ENCODE measurements at places on chromosomes 6 and 20.

GRCh38 chr6:72789145-72789544 lies 167.3 kb downstream of the KCNQ5 start:
- DNase-seq = no peak

- DNase-seq = no peak
These were observed 290.5 kb downstream of the BTBD9 start for GRCh38 chr6:38349221-38349620.

DNA sequence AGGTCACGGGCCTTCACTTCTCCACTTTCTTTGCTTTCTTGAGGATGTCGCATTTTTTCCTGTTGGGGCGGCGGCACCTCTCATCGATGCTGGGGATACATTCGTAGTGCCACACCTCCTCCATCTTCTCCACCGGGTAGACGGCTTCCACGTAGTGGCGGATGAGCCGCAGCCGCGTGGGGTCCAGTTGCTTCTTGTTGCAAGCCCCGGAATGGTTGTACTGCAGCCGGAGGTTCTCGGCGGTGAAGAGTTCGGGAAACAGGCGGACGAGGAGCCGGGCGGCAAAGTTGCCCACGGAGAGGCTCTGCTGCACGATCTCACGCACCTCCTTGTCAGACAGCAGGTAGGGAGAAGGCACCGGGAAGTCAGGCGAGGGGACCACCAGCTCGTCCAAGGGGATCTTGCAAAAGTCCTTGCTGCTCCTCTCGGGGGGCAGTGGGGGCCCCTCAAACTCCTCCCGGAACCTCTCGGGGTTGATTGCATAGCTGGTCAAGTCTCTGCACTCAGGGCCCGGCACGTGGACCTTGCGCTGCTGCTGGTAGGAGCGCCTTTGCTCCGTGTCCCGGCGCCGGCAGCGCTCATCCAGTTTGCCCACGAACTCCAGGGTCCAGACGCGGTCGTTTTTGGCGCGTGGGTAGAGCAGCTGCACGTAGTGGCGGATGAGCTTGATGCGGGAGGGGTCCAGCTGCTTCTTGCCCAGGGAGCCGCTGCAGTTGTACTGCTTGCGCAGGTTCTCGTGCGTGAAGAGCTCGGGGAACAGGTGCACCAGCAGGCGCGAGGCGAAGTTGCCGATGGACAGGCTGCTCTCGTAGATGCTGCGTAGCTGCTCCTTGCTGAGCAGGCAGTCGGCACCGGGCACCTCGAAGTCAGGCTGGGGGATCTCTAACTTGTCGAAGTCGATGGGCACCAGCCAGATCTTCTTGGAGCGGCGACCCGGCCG lies 41.0 kb downstream of the MTRES1 start:
- DNase-seq = no peak

- no peak for DNase-seq
These were observed 13.1 kb downstream of the FUCA2 start for GRCh38 chr6:143498428-143498827.

DNA sequence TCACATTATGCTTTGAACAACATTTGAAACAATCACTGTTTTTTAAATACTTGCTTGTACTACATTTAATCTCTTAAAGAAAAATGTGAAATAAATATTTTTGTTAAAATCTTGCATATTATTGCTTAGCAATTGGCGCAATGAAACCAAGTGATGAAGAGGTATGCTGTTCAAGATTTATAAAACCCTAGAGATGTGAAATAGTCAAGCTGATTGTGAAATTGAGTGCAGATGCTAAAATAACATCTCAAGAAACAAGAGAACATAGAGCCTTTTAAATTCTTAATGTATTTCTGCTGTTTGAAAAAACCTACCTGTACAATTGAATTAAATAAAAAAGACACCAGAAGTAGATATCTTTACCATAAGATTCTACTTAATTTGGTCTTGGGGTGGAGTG lies 179.2 kb upstream of the MCHR2 start:
- DNase-seq = peak; percentile 38

GRCh38 chr6:36946526-36946925 lies 8.0 kb upstream of the PI16 start:
- DNase-seq = no peak

- DNase-seq = no peak
These were observed 3.7 kb downstream of the COX4I2 start for GRCh38 chr20:31641391-31641790.

DNA sequence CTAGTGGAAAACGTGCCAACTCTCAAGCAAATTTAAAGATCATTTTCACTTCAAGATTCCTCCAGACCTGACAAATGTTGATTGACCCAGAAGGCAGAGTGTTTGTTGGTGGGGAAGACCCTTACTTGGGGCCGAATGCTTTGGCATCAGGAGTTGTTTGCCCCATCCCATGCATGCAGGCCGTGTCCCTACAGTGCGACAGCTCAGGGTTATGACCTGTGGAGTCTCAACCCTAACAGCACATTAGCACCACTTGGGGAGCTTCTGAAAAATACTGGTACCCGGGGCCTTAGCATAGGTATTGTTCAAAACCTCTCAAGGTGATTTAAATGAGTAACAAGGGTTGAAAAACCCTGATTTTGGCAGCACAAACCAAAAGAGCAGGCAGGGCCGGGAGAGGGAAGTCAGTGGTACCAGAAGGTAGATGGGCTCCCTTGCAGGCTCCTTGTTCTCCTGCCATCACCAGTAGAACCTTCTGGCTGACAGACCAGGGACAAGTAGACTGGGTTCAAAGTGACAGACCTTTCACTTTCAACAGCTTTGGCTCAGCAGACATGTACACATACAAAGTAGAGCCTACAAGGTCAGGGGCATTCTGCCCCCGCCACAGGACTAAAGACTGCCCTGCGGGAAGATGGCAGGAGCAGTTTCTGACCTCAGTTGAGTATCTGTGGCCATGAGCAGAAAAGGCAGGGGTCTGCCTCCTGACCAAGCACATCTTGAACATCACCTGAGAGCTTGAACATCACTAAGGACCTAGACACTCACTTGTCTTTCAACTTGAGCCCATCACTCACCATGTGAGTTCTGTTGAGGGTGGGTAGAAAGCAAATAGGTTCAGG lies 39.6 kb downstream of the PLCG1 start:
- DNase-seq = no peak

GRCh38 chr6:148944608-148945007 lies 197.8 kb downstream of the UST start:
- no peak for DNase-seq

DNA sequence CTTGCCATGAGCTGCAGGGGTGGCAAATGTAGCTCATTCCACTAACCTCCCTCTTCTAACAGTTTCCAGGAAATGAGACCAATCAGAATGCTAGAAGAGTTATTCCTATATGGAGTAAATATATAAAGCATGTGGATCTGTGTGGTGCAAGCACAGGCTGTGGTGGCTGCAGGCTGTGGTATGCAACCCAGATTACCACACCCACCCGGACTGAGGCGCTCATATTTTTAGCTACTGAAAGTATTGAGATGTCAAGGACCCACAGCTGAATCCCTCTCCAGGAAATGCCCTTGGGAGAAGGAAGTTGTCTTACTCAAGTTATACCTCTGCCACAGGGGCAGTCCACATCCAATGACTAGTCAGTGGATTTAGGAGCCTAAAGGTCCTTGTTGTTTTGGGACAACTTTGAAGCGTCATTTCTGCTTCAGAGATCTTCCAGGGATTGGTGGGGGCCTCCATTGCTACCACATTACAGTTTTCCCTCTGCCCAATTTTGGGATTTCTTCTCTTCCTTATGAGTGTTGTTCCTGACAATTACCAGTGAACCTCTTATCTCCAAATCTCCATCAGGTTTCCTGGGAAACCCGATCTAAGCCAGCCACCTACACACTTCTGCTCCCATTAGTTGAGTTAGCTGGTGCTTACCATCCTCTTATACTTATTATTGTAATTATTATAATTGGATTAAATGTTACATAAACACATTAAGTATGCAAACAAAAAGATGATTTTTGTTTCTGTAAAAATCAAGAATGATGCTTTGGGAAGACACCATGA lies 12.1 kb upstream of the REPS1 start:
- DNase-seq = peak; percentile 58

- DNase-seq = no peak
These were observed 41.5 kb downstream of the B4GALT5 start for GRCh38 chr20:49672096-49672664.

- no peak for DNase-seq
These were observed 1065.7 kb upstream of the MANEA start for GRCh38 chr6:94511502-94512088.

DNA sequence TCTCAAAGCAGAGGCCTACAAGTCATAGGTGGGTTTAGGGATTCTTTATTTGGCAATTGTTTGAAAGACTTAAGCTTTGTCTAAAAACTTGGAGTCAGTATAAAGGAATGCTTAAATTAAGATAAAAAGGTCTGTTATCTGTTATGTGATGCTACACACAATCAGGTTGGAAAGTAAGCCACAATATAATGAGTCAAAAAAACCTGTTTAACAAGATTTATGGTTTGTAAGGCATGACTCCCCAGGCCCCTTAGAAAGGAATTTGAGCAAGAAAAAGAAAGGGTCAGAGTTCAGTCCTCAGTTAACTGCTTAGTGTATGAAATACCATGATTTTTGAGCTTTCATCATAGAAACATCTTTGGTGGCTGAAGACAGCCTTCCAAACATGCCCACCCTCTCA lies 66.8 kb upstream of the HMGN3 start:
- DNase-seq = no peak

- peak; percentile 62 for DNase-seq
These were observed 95.1 kb downstream of the LIN28B start for GRCh38 chr6:105051941-105052471.

DNA sequence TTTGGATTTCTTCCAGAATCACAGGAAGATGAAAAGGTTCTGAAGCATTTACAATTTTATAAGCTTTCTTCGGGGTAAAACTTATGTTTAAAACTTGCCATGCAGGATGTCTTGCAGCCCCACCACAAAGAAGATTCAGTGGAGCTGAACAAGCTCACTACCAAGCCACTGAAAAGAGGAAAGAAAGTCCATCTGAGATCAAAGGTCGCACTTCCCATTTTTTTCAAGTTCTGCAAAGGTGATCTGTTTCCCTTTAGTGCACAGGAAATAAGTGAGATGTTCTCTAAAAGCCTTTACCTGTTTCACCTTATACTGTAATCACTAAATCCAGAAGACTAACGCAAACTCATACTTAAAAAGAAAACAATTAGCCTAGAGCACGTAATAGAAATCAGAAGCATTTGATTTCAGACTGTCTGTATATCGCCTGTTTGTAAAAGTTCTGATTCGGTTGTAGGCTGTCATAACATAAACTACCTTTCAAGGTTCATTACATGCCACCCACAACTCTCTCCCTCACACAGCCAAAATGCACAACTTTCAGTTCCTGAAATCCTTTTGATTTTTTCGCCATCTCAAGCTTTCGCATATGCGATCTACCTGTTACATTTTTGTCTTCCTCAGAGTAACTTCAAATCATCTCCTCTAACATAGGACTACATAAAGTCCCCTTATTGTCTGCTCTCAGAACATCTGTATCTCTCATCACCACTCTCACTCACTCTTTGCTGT lies 1.8 kb downstream of the ECHDC1 start:
- DNase-seq = no peak

DNA sequence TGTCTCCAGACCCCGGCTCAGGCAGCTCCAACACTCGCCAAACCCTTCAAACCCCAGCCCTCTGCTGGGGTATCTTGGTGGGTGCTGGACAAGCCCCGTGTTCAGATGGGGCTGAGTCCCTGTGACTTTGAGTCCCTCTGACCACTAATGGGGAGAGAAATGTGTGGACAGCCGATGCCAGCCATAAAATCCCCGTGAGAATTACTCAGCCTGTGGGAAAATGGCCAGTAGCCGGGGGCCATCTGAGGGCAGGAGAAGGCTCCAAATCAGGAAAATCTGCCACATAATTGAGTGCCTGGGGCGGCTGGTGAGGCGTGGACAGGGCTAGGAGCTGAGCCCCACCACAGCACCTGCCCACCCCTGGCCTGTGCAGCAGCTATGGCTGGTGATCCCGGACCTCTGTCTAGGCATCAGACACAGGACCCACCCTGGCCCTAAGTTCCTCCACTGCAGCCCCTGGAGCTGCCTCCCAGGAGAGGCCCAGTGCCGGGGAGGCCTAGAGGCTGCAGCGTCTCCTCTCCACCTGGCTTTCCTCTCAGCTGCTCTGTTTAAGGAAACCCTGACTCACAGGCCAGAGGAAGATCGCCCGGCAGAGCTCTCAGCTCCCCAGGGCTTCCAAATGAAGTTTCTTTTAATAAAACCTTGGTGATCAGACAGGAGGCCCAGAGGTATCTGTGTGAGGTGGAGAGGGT lies 53.7 kb upstream of the SLCO4A1 start:
- DNase-seq = no peak

GRCh38 chr20:35314816-35315631 lies 22.8 kb upstream of the FAM83C start:
- peak; percentile 65 for DNase-seq

DNA sequence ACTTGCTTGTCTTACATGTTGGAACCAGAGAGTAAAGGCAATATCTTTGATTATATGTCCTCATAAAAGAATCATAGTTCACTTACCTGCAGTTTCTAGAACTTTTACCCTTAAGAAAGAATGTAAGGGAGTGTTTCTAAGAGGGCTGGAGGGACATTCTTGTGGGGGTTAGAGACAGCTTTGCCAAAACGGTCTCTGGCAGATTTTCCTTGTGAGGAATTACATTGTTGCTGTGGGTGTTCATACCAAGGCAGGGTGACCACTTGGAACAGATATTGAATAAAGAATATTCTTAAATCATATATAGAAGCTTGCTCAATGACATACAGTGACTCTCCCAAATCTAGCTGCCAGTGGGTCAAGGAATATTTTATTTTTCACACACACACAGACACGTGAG lies 517.6 kb upstream of the SOX4 start:
- no peak for DNase-seq

Data from fibroblast of skin of abdomen (primary cell).